ENCODE measurements at places on chromosomes 12 and 14.

GRCh38 chr12:82555699-82556098 is 131.0 kb upstream of the TMTC2 start:
- no peak for DNase-seq

DNA sequence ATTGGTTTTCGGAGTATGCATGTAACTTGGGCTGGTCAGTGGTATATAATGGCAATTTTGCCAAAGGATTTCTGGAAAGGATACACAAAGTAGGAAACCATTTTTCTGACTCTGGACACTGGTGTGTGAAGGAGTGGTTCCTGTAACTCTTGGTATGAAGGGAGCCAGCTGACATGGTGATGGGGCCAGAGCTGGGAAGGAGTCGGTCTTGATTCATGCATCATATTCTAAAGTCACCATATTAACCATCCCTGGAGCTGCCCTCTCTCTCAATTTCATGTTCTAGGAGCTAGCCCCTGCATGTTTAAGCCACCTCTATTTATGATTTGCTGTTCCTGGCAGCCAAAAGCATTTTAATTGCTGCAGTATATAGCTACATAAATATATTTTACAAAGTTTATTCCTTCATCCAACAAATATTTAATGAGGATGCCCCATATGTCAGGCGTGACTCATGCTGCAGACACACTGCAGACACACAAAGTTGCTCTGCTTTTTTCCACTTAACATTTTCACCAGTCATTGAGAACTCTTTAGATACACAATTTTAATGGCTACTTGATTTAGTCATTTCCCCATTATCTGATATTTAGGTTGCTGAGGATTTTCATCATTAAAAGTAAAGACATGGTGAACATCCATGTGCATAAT is 78.7 kb upstream of the PSMC1 start:
- no peak for DNase-seq

- no peak for DNase-seq
Observed at GRCh38 chr14:67963960-67964812, 144.6 kb downstream of the RAD51B start.

DNA sequence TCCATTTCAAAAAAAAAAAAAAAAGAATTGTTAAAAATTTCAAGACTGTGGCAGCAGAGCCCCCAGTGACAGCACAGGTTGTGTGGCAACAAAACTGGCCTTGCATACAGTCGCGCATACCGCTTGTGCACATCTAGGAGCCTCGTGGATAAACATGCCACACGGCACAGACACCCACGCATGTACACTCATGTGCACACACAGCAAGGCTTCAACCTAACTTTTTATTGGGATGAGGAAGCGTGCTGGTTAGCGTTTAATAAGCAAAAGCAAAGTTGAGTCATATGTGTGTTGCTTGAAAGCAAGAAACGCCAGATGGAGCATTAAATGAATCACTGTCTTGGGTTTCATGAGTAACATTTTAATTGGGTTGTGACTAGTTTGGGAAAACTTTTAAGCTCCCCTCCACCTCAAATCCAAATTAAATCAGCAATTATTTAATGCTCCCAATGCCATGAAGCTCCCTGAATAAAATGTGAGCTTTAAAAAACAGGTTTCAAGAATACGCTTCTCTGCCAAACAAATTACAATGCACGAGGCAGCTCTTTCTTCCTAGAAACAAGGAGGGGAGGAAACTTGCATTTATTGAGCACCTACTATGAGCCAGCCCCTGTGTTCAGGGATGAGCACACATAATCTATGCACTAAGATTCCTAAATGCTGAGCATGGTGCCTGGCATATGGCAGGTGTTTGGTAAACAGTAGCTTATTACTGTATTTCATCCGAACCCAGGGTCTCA is 35.7 kb upstream of the EML1 start:
- DNase-seq, result no peak

DNA sequence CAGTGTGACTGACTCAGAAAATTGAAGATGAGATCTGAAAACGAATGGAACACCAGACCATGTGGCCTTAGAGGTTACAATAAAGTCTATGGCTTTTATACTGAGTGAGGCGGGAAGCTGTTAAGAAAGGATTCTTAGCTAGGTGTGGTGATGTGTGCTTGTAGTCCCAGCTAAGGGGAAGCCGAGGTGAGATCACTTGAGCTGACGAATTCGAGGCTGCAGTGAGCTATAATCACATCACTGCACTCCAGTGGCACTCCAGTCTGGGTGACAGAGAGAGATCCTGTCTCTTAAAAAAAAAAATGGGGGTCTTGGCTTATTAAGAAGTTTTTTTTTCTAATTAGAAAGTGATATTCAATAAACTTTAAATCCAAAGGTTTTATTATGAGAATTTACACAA is 678.6 kb downstream of the TMTC2 start:
- no peak for DNase-seq

- DNase-seq, result no peak
Observed at GRCh38 chr12:64760808-64761573, 1.8 kb upstream of the GNS start.

GRCh38 chr12:19778797-19779196 is 339.5 kb downstream of the AEBP2 start:
- DNase-seq, result no peak

Data from omental fat pad (tissue), 4 donors.